ENCODE measurements at places on chromosomes 5 and 9.

DNA sequence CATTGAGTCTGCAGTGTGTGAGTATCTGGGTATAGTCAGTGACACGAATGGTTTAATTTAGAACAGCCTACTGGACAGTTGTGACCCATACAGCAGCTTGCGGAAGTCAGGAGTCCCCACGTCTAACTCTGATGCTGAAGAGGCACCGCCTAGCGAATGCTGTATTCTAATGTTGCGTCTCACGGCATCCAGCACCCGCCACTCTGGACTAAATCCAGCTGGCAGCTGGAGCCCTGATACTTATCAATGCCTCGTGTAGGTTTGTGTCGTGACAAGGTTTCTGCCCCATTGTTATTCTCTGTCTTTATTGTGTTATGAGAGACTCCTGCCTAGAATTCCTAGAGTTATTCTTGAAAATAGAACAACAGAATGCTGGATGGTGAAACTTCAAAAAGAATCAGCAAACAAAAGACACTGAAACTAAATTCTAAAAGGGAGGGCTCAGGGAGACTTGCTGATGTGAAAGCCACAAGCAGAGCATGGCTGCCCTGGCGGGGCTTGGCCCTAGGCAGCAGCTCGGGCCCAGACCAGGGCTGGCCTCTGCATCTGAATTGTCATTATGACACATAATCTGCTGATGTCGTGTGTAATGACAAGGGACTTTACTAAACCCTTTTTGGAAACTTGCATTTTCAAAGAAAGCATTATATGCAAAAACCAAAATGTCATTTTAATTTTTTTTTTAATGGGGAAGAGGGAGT is 123.5 kb upstream of the ICE1 start:
- no peak for DNase-seq

DNA sequence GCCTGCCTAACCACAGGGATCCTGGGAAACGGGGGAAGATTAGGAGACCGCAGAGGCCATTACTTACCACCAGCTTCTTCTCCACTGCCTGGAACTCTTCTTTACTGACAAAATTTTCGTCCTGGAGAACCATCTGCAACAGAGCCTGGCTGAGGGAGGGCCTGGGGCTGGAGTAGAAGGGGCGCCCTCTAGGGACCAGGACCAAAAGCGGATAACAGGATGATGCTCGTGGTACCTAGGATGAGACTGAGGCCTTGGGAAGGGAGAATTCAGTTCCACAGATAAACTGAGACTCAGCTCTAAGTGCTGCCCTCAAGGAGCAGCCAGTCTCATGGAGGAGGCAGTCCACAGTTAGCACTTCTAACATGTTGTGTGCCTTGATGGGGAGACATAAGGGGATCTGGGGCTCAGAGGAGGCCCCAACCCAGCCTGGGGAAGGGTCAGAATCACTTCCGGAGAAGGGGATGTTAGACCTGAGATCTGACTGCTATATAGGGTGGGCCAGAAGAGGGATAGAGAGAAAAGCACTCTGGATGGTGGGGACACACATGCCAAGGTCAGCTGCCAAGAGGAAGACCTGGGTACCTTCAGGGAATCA is 1.2 kb downstream of the SPATA24 start:
- DNase-seq = no peak

DNA sequence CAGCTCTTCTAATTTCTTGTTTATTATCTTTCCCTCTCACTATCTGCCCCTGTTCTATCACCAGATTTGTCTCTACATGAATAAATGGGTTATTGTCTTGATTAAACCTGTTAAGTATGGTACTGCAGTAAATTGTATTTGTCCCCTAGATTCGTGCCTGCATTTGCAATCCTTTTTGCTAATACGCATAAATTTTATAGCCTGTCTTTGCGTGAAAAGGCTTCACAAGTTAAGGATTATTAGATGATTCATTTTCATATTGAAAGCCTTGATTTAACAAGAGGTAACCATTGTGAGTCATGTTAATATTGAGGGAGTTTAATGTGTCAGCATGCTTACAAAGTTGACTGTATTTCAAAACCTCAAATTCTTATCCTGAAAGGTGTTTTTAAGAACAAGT is 204.6 kb downstream of the PCSK1 start:
- DNase-seq = peak; percentile 70

GRCh38 chr9:90726215-90726614 is 75.4 kb upstream of the SYK start:
- DNase-seq = no peak

DNA sequence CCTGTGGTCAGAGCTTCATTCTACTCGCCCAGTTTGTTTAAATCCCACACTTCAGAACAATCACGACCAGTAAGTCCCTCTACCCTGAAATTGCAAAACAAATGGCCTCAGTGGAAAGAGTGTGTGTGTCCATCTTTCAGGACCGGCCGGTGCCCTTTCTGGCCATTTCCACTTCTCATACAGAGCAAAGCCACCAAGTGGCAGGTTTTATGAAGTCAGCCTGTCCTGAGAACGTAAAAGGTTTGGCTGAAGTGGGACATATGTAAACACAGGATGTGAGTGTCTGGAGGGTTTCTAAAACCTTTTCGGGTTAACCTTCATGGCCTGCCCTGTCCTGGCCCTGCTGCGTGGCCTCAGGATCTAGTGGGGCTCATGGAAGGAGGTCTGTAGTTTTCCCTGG is 24.7 kb downstream of the NXNL2 start:
- no peak for DNase-seq

DNA sequence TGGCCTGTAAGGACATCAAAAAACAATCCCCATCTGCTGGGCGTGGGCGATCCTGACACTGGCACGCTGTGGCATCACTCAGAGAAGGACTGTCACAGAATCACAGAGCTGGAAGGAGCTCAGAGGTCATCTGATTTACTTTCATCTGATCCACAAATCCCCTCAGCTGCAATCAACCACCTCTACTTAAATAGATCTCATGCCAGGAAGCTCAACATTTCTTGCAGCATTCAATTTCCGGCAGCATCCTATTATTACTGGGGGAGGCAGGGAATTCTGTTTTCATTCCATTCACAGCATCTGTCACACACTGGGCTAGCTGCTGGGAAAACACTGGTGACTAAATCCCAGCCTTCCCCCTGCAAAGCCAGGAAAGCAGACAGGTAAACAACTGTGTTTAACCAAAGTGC is 38.3 kb downstream of the RETREG1 start:
- peak; percentile 17 for DNase-seq

GRCh38 chr5:125455041-125455440 is 708.6 kb upstream of the ZNF608 start:
- DNase-seq = peak; percentile 19

DNA sequence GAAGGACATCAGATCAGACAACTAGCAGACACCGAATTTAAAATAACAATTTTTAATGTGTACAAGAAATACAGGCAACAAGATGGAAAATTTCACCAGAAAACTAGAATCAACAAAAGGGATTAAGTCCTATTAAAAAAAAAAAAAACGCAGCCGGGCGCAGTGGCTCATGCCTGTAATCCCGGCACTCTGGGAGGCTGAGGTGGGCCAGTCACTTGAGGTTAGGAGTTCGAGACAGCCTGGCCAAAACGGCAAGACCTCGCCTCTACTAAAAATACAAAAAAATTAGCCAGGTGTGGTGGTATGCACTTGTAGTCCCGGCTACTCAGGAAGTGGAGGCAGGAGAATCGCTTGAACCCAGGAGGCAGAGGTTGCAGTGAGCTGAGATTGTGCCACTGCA is 64.3 kb upstream of the UBAC1 start:
- no peak for DNase-seq

- DNase-seq = no peak
These were observed 16.2 kb upstream of the KIF2A start for GRCh38 chr5:62289813-62290212.

Measured in fibroblast of skin of right biceps (primary cell).